ENCODE measurements at places on chromosomes 1 and 21.

GRCh38 chr1:239483391-239483790, 97.0 kb downstream of the CHRM3 start:
- no peak for DNase-seq

GRCh38 chr21:41648591-41649031, 118.2 kb downstream of the RIPK4 start:
- DNase-seq, result no peak

DNA sequence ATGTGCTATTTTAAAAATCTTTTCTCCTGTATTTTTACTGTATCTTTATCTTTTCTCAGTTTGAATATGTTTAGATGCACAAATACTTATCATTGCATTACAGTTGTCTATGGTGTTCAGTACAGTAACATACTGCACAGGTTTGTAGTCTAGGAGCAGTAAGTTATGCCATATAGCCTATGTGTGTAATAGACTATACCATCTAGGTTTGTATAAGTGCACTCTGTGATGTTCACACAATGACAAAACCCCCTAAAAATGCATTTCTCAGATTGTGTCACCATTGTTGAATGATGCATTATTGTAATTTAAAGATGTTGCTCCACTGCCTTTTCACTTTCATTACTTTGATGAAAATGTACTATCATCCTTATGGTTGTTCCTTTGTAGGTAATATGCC, 64.9 kb upstream of the PRRX1 start:
- no peak for DNase-seq

DNA sequence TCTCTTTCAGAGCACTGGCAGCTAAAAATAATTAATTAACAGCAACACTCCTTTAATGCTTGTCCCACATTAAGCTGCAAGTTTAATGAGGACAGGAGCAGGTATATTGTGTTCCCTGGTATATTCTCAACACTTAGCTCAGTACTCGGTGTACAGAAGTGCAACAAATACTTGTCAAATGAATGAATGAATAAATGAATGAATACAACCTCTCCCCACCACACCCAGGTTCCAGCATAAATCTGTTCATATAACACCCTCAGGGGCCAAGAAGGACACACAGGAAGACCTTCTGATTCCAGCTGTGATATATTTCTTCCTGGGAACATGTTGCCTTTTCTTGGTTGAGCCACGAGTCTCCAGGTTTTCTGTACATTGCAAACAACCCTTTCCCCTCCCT, 38.1 kb upstream of the RD3 start:
- no peak for DNase-seq

- DNase-seq, result no peak
Measured at GRCh38 chr1:178450871-178451270, 45.9 kb downstream of the CLEC20A start.

DNA sequence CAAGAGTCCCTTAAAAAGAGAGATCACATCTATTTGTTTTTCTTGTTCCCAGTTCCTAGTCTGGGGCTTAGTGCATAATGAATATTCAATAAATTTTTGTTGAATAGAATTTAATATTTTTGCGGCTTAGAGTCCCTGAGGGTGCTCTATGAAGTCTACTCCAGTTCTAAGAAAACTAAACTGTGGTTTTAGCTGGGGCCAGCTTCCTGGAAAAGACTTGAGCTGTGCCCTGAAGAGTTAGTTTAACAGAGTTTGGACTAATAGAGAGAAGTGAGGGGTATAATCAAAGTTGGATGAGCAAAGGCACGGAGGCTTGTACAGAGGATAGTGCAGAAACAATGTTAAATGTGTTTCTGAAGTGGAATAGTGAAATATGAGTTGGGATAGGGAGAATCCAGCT, 168.9 kb downstream of the FASLG start:
- DNase-seq, result no peak
